Posterior cingulate gyrus (tissue), 11 donors: ENCODE measurements at places on chromosomes 12 and 14.

GRCh38 chr14:92325835-92326234, 2.9 kb downstream of the SLC24A4 start:
- no peak for DNase-seq

- DNase-seq: no peak
Observed at GRCh38 chr12:52091869-52092268, 12.4 kb downstream of the SMIM41 start.

DNA sequence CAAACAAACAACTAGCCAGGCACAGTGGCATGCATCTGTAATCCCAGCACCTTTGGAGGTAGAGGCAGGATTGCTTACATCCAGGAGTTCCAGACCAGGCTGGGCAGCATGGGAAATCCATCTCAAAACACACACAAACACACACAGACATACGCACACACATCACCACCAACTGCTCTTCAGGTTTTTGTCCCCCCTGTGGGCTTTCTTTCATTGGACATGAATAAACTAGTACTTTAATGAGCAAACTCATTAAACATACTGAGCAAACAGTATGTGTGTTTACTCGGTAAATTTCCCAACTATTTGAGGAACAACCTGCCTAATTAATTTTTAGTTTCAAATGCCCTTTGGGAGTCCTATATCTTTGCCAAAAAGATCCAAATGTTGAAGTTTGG, 10.1 kb upstream of the RASSF3 start:
- no peak for DNase-seq

GRCh38 chr14:68146818-68147217, 327.2 kb downstream of the RAD51B start:
- DNase-seq: no peak

DNA sequence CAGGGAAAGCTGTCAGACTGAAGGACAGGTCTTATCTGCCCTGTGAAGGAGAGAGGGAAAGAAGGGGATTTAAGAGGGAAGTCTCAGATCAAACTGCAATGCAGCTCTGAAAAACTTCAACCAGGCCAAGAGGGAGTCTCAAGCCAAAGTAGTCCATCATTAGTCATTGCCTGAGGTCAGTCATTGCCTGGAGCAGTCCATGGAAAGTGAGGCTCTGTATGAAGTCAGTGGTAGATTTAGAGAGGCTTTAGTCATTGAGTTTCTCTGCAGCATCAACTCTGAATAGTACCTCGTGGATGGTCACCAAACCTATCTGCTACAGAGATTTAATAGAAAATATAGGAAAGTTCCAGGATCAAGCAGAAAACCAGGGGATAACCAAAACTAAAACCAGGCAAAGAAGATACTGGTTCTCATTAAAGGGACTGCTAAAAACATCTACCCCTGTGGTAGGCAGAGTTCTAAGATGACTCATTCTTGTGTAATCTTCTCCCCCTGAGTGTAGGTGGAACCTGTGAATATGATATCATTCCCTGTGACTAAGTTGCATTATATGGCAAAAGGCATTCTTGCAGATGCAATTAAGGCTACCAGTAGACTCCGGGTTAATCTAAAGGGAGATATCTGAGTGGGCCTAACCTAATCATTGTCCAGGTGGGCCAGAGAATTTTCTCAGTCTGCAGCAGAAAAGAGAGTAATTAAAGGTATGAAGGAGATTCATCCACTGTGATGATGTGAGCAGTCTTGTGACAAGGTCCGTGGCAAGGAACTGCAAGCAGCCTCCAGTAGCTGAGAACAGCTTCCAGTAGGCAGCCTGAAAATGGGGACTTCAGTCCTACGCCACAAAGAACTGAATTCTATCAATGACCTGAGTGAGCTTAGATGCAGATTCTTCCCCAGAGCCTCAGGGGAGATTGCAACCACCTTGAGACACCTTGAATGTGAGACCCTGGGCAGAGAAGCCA, 123.1 kb downstream of the GALC start:
- DNase-seq: no peak

- DNase-seq: no peak
Observed at GRCh38 chr12:84497819-84498218, 414.8 kb downstream of the SLC6A15 start.
